ENCODE measurements at places on chromosomes 2 and 18.

- DNase-seq = no peak
Observed at GRCh38 chr2:26612034-26612433, 29.1 kb downstream of the CIB4 start.

GRCh38 chr2:199962203-199962602 lies 6.8 kb downstream of the MAIP1 start:
- no peak for DNase-seq

DNA sequence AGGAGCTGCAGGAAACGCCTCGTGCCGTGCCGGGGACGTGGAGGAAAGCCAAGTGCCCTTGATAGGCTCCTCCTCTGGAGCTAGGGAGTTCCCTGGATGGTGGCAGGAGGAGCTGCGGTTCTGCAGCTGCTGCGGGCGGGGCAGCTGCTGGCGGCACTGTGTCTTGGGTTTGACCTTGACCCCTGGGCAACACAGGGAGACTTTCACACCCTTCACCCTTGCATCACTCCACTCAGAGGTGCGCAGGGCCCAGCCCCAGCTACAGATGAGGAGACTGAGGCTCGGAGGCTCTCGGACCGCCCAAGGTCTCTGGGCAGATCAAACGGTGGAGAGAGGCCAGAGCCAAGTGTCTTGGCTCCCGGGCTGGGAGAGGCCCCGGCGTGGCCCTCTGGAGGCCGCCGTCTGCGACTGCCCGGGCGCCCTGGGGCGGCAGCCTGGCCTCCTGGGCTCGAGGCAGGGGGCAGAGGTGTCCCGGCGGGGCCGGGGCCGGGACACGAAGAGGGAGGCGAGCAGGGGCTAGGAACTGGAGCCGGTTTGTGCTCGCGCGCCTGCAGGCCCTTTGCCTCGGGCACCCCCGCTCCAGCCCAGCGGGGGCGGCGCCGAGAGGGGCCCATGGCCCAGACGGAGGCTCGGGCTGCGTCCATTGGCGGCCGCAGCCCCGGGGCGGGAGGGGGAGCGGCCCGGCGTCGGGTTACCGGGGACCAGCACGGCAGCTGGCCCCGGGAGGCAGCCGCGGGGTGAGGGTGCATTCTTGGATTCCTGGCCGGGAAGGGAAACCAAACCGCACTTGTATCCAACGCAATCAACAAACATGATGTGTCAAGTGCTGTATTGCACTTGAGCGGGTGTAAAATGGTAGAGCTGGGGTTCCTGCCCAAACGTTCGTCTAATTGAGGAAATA lies 129.6 kb upstream of the SLC1A4 start:
- DNase-seq = no peak

DNA sequence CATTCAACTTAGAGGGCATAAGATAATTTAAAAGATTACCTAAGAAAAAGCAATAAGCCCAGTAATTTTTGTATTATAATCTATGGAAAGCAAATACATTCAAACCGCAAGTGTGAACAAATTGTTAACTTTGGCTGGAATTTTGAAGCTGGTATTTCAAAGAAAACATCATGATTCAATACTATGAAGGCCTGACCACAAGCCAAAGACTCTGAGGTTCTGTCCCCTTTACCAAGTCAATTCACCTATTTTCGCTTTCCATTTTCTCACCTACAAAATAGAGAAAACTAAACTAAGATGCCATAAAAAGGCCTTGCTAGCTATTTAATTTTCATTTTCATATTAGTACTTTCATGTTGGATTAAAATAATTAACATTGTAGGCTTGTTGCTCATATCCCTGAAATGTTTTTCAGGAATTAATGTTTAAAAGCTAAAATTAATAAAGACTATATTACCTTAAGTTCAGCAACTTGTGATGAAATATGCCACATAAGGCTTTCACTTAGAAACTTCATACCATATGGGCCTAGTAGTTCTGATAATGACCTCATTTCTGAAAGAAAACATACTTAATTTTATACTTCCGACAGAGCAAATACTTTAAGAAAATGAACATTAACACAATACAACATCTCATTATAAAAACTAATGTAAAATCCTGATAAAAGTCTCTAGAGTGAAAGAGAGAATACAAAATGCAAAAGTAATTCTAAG lies 85.7 kb upstream of the FRZB start:
- no peak for DNase-seq

DNA sequence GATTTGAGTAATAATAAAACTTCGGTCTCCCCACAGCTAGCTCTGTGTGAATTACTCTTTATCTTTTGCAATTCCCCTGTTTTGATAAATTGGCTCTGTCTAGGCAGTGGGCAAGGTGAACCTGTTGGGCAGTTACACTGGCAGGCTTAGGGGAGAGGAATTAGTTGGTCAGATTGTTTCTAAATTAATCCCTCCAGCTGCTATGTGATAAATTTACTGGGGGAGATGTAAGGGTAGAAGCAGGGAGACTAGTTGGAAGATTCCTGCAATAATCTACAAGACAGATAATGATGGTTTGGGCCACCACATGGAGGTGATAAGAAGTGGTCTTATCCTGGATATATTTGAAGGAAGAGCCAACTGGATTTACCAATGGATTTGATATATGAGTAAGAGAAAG lies 118.5 kb upstream of the TACR1 start:
- no peak for DNase-seq

- no peak for DNase-seq
Observed at GRCh38 chr18:30712383-30712782, 330.2 kb downstream of the DSC3 start.

GRCh38 chr18:318791-319291 lies 51.0 kb upstream of the THOC1 start:
- DNase-seq = no peak

- no peak for DNase-seq
Observed at GRCh38 chr2:187939180-187939579, 352.5 kb upstream of the GULP1 start.

DNA sequence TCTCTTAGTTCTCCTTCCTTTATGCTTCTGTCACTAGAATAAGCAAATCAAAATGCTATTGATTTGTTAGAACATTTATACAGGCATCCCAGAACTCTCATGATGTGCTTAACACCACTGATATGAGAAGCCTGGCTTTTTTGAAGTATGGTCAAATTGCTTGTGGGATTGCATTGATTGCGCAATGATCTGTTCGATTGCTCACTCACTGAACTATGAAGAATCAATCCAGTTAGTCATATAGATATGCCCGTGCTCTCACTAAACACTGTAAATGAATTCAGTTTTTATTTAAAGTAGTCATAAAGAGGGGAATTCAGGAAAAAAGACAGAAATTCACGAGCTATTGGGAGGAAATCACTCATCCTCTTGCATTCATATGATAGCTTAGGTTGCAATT lies 1237.8 kb downstream of the SUCLG1 start:
- DNase-seq = no peak

- no peak for DNase-seq
Observed at GRCh38 chr2:164964700-164965099, 9.4 kb upstream of the SLC38A11 start.

DNA sequence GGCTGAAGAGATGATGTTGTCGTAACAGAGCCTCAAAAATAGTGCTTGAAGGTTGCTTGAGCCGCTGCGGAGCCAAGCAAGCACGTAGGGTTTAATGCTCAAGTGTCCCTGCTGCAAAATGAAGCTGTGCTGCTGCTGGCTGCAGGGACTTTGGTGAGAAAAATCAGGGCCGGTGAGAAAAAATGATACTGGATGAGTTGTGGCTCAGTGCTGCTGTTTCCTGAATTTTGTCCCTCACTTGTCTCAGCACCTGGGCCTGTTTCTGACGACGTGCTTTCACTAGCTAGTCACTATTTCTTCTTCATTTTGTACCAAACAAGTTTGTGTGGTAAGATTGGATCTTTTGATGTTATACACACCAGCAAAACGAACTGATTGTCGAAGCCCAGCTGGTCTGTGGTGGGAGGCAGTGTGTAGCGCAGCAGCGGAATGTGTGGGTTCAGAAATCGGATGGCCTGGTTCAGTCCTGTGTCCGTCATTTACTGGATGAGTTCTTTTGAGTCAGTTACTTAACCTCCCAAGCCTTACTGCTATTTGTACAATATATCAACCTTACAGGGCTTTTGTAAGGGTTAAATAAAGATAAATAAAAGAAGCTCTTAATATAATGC lies 172.8 kb upstream of the FOSL2 start:
- no peak for DNase-seq

DNA sequence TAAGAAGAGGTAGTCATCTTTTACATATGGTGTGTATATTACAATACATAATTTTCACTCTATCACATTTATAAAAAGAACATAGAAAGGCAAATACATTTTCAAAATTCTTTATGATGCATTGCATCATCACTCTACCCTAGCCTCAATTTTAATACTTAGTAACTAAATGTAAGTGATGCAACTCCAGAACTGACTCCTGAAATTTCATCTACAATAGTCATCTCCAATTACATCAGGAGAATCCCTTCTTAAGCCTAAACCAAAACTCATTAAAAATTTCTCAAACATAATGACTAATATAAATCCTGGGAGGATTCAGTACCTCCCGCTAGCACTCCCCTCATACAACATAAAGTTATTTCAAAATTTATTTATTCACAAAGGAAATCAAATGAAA lies 15.9 kb downstream of the TMX3 start:
- no peak for DNase-seq

DNA sequence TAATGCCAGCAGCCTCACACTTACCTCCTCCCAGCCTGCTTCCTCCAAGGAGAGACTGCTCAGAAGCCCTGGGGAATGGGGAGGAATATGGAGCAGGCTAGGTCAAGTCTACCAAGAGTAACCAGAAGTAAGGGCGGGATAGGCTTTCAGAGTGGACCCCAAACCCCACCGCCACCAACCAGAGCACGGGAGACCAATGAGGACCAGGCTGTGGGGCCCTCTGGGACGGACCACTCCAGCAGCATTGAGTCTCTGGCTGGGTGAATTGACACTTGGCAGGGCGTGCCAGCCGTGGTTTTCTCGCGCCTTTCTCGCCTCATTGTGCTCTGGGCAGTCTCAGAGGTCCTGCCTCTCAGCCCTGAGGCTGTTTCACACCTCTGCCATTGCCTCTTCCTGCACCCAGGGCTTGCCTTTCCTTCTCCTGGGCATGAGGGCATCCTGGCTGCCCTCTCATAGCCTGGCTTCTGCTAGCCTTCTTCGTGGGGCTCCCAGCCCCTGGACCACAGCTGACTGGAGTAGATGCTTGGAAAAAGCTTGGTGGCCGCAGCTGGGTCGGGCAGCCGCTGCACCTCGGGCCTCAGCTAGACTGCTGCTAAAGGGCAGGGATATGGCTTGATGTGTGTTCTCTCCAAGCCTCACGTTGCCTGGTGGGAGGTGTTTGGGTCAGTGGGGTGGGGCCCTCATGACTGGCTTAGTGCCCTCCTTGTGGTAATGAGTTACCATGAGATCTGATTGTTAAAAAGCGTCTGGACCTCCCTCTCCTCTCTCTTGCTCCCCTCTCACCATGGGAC lies 40.5 kb upstream of the HS6ST1 start:
- DNase-seq = no peak

- no peak for DNase-seq
Observed at GRCh38 chr18:35161485-35161884, 79.3 kb upstream of the ZNF397 start.

GRCh38 chr2:160408173-160408958 lies 85.2 kb downstream of the RBMS1 start:
- DNase-seq = no peak

GRCh38 chr2:212477571-212477970 lies 61.0 kb downstream of the ERBB4 start:
- DNase-seq = no peak

DNA sequence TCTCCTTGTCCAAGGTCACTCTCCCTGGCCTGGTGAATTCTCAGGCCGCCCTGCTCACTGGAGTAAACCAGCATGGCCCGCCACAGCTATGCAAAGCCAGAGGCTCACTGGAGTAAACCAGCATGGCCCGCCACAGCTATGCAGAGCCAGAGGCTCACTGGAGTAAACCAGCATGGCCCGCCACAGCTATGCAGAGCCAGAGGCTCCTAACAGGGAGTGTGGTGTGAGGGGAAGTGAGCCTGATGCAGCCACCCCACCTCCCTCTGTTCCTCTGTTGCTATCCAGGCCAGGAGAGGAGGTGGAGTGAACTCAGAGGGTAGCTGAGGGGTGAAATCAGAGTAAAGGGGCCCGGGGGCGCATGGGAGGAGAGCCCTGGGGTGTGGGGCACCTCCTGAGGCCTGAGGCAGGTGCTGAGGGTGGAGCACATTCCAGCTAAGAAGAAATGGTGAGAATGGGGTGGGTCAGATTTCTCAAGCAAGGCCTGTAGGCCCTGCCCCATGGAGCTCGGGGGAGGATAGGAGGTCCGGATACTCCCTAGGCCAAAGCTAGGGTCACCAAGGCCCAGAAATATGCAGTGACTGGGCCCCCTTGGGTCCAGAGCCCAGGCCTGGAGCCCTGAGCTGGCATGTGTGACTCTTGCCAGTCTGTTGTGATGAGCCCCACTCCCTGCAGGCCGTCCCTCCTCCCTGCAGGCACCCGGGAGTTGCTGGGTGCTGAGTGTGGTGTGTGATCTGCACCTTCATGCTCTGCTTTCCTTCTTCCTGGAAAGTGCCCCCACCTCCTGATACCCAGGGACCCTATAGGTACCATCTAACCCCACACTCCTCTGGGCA lies 1.5 kb downstream of the ATP6V1B1 start:
- no peak for DNase-seq

GRCh38 chr18:24014062-24014985 lies at the start of gene TTC39C:
Gene TTC39C (plus strand): TSS chr18:24014754. CDS start chr18:24014872, 118 bp downstream.
- DNase-seq = peak; percentile 75

GRCh38 chr2:83378921-83379320 lies 1080.2 kb downstream of the SUCLG1 start:
- DNase-seq = no peak

- DNase-seq = no peak
Observed at GRCh38 chr2:46498681-46499080, 19.3 kb downstream of the TMEM247 start.

DNA sequence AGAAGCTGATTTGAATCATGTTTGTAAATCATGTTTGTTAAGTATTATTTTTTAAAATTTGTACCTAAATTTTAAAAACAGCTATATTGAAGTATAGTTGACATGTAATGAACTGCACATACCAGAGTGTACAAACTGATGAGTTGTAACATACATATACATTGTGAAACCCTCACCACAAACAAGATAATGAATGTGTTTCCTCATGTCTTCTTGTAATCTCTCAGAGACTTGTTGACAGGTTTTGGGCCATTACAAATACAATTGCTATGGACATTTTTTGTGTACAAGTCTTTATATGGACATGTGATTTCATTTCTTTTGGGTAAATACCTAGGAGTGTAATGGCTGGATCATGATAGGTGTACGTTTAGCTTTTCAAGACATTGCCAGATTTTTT lies 21.5 kb downstream of the WDR43 start:
- DNase-seq = no peak

DNA sequence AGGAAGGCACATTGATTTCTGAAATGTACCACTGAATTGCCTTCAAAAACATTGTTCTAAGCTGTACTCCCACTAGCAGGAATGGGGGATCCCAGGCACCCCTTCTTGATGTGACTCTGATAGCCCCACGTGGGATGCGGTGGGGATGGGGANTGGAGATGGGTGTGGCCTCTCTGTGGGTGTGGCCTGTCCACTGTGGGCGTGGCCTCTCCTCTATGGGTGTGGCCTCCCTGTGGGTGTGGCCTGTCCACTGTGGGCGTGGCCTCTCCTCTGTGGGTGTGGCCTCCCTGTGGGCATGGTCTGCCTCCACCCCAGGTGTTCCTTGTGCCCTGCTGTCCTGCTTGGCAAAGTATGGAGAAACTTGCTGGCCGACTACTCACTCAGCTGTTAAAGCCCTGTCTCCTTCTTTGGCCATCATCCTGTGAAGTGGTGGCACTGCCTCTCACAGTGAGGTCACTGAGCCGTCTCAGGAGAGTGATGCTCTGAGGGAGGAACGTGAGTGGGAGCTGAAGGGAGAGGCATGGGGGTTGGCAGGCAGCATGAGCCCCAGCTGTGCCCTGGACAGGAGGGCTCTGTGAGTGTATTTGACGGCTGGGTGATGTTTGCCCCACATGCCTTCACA lies 6.7 kb upstream of the PARD6G start:
- no peak for DNase-seq

GRCh38 chr2:210389856-210390255 lies 74.9 kb upstream of the MYL1 start:
- no peak for DNase-seq
